ENCODE measurements at places on chromosomes 1 and 21. TPM values are rescaled to one million over a fixed set of nuclear protein-coding genes. Genes with fewer than 3 reads are reported as not detected.

Gene STIL
- 13.8 TPM for total RNA-seq

Gene ELF3
- under 0.01 TPM for total RNA-seq

Gene ANGEL2
- 62.3 TPM for total RNA-seq

Gene PTGER3
- under 0.01 TPM for total RNA-seq

Gene OPRD1
- 1.7 TPM for total RNA-seq

Gene SPRR1A
- not detected for total RNA-seq

Data from melanocyte of skin (primary cell).